Stimulated activated CD4-positive, alpha-beta T cell treated with anti-CD3 and anti-CD28 coated beads, Interleukin-4, amount 100 ng/mL, for 48 hours (primary cell): ENCODE measurements at places on chromosomes 11 and 22.

- DNase-seq = no peak
Observed at GRCh38 chr11:110196241-110196754, 100.1 kb downstream of the RDX start.

- DNase-seq = no peak
Observed at GRCh38 chr11:23425381-23425780, 565.1 kb upstream of the CCDC179 start.

DNA sequence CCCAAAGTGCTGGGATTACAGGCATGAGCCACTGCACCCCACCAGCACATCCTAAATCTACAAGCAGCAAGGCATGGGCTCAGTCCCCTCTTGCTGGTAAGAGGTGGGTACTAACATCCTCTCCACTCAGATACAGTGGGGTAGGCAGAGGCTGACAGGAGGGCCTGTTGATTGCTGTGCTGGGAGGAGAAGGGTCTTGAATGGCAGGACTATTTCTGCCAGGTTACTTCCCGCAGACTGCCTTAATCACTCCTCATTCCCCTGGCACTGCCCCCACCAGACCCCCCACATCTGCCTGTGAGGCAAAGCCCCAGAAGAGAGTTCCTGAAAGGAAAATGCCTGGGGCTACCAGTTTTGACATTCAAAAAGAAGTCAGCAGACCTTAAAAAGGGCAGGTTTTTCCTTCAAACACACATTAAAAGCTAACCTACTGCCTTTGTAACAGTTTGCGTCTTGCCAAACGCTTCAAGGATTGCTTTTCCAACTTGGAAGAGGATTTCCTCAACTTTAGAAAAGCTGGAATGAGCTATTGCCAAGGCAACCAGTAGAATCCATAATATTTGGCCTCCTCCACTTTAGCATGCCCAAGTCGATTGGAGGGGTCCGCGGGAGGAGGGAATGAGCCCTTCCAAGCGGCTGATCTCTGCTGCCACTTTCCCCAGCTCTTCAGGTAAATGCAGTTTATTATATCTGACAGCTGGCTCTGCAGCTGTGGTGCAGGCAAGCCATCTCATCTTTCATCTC lies 62.0 kb downstream of the FDX1 start:
- no peak for DNase-seq

DNA sequence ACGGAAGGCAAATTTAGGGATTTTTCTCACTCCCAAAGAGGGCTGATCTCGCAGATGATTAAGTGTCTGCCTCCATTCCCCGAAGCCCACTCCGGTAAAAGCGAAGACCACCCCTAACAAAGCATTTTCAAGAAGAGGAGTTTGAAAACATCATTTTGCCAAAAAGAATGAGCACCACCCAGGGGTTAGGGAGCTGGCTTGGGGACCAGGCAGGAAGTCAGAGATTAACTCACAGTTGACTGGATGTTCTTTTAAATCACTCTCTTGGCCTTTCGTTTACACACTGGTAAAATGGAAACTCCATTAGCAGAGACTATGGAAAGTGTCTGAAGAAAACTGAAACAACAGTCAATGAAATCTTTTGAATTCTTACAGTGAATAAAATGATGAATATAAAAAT lies 7.9 kb upstream of the TRIM44 start:
- no peak for DNase-seq
